Activated CD4-positive, CD25-positive, alpha-beta regulatory T cell treated with anti-CD3 and anti-CD28 coated beads, Interleukin-2, amount 50 U/mL, for 24 hours (primary cell): ENCODE measurements at places on chromosomes 5 and 9.
A peak's percentile ranks its signal among the peaks of the same experiment; 100 is the strongest.

- ATAC-seq, result no peak
Observed at GRCh38 chr5:159171274-159171673, 38.1 kb downstream of the RNF145 start.

DNA sequence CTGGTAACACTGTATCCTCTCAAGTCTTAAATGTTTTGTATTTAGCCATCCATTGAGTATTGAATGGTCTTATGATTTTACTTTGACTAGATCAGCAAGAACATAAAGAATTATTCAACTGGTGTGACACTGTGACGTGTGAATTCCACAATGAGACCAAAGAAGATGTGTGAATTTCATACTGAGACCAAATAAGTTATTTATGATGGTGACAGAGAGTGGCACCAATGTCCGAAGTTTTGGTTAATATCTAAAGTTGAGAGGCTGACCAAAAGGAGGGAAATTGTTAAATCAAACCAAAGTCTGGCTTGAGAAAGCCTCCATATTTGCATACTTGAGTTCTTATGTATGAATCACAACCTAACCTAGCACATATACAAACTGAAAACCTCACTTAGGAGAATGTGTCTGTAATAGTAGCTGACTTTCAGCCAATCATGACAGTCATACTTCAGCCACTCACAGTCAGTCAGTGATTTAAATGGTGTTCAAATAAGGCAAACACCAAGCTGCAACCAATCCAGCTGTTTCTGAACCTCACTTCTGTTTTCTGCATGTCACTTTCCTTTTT is 31.5 kb upstream of the FAM170A start:
- no peak for ATAC-seq

DNA sequence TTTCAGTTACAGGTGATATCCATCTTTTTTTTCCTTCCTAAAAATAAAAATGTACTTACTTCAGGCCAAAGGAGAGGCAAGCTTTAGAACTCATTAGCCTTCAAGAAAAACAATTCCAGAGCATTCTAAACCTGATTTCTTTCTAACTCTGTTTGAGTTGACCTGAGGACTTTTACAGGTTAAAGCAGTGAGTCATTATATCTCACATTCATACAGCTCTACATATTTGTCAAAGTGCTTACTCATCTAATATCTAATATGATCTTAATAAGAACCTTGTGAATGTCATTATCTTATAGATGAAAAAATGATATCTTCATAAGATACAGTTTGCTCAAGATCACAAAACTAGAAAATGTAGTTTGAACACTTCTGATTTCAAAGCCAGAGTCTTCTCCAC is 149.2 kb upstream of the CDKN2B start:
- ATAC-seq, result peak; percentile 84

- no peak for ATAC-seq
Observed at GRCh38 chr9:91256235-91256634, 105.5 kb downstream of the AUH start.

- no peak for ATAC-seq
Observed at GRCh38 chr5:144773628-144774027, 603.0 kb downstream of the KCTD16 start.

DNA sequence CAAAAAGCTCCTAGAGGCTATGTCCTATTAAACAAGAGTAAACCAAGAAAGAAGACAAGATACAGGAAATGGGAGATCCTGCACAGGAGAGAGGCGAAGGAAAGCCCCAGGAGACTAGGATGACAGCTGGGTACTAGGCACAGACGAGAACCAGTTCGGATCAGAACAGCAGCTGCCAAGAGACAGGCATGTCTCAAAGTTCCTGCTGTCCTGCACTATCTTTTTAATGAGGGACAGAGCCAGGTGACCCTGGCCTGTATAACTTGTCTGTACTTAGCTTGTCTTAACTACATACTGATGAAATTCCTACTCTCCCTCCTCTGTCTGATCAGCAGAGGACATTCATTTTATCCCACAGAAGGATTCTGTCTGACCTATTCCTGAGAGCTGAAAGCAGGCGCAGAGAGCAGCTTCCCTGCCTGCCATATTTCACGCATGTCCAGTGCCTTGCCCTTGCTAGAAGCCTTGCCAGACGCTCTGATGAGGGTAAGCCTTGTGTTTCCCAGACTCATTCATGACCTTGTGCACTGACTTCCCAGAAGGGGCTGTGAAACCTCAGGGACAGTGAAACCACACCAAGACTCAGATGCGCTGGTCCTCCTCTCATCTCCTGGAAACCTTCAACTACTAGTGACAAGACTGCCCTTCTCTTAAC is 24.7 kb downstream of the TSC1 start:
- no peak for ATAC-seq

- no peak for ATAC-seq
Observed at GRCh38 chr9:78905986-78906755, 609.2 kb downstream of the PSAT1 start.

DNA sequence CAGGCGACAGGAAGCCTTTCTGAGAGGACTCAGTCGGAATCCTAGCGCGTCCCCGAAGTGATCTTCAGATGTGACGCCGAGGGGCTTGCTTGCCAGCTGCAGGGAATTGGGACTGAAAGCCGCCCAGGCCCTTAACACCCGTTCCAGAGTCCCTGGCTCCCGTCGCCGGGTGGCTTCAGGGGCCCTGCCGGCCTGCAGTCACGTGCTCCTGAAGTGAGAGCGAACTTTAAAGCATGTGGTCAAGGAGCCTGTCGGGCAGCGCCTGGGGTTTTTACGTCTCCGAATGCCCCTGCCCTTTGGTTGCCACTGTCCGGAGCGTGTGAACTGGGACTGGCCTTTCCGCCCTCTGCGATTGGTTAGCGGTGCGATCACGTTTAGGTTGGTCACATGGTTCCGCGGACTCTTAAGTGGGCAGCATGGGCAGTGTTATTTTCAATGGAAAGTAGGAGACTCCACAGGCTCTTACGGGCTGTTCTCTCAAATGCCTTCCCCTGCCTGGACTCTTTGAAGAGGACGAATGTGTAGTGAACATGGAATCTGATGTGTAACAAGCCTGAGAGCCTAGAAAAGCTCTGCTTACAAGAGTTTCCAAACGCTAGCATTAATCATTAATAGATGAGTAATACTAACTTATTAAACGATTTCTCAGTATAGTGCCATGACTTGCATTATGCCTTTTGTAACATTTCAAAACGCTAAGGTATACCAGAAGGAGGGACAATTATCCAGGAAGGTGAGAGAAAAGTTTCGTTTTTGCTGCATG is 1.9 kb downstream of the VLDLR start:
- no peak for ATAC-seq

DNA sequence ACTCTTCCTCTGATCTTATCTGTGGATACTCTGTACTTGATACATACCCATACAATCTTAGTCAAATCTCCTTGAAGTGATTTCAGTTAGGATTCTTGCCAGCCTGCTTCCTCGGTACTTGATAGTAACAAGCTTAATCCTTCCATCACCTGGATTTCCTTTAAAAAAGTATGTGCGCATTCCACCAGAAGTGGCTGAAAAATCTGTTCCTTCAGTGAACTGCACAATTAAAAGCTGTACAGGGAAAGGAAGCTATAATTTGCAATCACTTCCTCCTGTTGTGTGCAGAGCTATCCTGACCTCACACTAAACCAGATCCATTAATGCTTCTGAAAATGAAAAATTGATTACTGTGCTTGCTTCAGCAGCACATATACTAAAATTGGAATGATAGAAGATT is 47.3 kb downstream of the PWWP2A start:
- no peak for ATAC-seq

GRCh38 chr9:128249558-128249907 is 26.3 kb downstream of the GOLGA2 start:
- no peak for ATAC-seq

DNA sequence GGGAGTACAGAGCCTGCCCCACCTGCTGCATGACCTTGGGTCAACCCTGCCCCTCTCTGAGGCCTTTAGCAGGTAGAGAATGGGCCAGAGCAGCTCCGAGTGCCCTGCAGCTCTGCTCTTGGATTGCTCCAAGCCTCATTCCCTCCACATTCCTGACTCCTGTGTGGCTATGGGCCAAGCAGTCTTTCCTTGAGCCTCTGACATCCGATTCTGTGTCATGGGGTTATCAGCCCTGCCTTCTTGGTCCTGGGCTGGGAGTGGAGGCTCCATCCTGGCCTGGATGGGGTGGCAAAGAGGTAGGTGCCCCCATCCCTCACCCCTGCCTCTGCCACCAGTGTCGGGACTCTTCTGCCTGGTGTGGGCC is 13.7 kb downstream of the FPGS start:
- no peak for ATAC-seq

- ATAC-seq, result no peak
Observed at GRCh38 chr9:36738318-36738976, 165.8 kb downstream of the MELK start.

DNA sequence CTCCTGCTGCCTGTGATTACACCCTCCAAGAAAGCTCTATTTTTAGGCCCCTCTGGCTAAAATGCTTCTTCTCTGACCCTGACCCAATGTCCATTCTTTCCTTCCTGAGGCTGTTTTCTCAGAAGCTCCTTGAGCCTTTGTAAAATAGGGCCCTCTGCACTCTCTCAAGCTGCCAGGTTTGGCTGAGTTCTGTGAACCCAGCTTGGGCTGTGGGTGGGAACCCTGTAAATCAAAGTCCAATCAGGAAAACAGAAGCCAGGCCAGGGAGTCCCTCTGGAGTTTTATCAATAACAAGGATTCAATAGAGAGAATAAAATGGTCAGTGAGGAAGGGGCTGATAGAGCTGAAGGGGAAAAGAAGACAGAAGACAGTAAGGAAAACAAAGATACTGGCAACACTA is 43.7 kb upstream of the ERCC6L2 start:
- ATAC-seq, result no peak

- ATAC-seq, result no peak
Observed at GRCh38 chr5:4640795-4641194, 499.3 kb upstream of the ADAMTS16 start.

- ATAC-seq, result no peak
Observed at GRCh38 chr5:30749971-30750370, 443.5 kb upstream of the CDH6 start.

- no peak for ATAC-seq
Observed at GRCh38 chr9:28678097-28678496, 1104.8 kb upstream of the C9orf72 start.

GRCh38 chr5:142777099-142777498 is 6.9 kb downstream of the ARHGAP26 start:
- no peak for ATAC-seq

DNA sequence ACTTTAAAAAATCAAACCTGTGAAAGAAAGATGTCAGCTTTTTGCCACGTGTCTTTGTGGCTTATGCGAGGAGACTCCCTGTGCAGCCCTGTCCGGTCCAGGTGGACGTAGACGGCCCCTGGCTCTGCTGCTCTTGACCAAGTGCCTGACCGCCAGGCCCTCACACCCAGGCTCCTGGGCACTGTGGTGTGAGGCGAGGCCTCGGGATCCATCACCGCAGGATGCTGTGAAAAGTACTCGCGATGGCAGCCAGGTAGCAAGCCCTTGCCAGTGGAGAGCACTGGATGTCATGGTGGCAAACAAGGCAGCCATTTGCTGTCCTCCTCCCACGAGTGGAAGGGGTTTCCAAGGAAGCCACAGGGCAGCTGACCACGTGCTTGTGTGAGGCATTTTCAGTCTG is 245.1 kb downstream of the CACNA1B start:
- ATAC-seq, result no peak

- no peak for ATAC-seq
Observed at GRCh38 chr9:127130661-127131538, 8.5 kb upstream of the ANGPTL2 start.

DNA sequence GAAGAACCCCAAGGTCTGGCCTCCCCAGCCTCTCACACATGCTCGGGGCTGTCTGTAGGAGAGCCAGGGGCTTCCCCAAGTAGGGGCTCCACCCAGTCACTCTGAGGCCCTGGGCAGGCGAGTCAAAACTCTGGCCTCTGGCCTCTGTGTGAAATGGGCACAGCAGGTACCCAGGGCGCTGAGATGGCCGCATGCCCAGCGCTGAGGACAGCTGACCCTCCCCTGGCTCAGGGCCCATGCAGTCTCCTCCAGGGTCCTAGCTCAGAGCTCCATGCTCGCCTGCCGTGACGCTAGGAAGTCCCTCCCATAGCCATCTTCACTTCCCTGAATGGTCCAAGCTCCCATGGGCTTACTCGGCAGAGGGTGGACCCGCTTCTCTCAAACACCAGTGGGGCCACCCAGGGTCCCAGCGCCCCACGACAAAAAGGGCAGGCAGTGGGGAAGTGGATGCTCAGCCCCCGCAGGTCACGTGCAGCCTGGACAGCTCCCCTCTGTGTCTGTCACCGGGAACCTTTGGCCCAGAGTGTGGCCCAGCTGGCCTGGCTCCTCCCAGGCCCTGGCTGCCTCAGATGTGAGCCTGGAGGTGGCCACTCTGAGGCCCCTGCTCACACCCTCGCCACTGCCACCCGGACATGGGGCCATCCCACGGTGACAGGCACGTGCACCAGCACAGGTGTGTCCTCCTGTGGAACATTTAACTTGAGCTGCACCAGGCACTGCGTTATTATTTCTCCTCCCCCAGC is 12.2 kb upstream of the VAV2 start:
- no peak for ATAC-seq

DNA sequence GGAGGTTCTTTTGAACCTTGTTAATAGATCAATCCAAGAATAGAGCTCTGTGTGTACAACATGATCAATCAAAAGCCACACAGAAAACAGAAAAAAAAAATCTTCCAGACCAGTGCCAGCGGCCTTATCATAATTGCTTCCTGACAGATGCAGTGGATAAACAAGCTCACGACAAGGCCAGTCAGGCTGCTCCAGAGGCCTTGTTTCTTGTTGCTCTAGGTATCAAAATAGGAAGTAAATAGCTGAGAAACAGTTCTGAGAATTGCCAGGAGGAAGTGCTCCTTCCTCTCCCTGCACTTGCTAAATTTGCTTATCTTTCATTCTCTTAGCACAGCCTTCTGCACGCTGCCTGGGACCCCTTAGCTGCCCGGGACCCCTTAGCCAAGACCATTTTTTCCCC is 199.0 kb upstream of the TARS1 start:
- ATAC-seq, result no peak

GRCh38 chr5:109485030-109485429 is 75.3 kb upstream of the PJA2 start:
- ATAC-seq, result no peak

DNA sequence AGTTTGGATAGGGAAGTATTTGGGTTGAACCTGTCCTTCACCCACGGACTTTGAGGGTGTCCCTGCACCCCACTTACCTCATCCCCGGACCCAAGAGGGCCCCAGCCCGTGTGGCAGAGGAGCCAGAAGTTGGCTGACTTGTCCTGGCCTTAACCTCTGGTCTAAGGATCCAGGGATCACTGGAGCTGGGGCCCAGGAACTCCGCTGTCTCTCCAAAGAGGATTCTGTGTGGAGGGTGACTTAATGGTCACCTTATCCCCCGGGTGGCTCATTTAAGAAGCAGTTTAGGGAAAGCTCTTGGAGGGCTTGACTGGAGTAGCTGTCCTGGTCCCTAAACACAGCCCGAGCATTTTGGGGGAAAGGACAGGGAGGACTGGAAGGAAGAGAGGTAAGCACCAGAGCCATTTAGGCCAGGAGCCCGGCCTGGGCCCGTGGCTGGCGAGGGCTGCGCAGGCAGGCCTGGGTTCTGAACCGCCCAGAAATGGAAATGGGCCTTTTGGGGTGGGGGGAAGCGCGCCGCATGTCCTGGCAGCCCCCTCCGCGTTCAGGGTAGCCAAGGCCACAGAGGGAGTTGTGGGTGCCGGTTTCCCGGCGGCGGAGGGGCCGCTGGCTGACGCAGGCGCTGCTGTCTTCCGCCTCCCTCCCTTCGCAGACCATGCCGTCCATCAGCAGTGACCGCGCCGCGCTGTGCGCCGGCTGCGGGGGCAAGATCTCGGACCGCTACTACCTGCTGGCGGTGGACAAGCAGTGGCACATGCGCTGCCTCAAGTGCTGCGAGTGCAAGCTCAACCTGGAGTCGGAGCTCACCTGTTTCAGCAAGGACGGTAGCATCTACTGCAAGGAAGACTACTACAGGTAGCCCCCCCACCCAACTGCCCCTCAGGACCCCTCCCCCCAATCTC is 2.0 kb downstream of the LHX2 start:
- no peak for ATAC-seq

- ATAC-seq, result no peak
Observed at GRCh38 chr5:135136546-135136945, 102.5 kb upstream of the PITX1 start.
